ENCODE measurements at places on chromosomes 1 and 21.

DNA sequence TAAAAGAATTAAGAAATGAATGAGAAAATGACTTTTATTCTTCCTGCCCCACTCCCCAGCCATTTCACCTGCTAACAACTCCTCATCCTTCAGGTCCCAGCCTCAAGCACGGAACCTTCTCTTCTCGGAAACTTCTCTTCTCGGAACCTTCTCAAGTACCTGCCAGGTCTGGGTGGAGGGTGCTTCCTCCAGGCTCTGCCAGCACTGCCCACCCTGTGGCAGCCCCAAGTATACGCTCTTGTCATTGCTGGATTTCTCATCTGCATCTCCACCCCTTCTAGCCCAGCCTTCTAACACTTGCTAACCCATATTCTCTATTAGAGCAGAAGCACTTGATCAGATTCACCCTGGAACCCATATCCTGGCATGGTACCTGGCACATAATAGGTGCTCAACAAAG is 3.9 kb upstream of the IFFO2 start:
- peaks cover 10% of the 10 kb centered on the region for H3K4me1 ChIP-seq
- H3K4me3 ChIP-seq: no peak overlapping the region
- no peak overlapping the region for H3K27ac ChIP-seq
- H3K27me3 ChIP-seq: no peaks in the 10 kb centered on the region
- no peaks in the 10 kb centered on the region for H3K36me3 ChIP-seq
- DNase-seq: no peak

DNA sequence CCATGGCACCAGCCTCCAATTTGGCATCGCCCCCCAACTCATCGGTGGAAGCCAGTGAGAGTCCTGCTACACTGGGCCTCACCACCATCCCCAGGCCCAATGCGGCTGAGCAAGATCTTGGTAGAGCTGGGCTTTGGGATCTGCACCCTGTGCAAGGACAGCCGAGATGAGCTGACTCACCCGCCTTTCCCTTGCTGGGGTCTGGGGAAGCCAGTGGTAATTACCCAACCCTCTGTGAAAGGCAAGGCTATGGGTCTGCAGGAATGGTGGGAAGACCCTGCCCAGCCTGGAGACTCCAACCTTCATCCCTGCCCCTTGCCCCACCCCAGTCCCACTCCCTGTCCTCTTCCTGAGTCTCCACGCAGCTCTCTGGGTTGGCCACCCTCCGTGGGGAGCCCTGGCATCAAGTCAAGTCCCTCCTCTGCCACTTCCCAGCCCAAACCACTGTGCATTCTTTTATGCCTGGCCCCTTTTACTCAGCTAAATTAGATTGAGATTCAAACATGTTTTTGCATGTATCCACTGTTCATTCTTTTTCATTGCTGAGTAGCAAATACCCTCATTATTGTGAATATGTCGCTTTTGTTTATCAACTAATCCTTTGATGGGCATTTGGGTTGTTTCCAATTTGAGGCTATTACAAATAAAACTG is 8.8 kb downstream of the SMCP start:
- DNase-seq: no peak
- no peaks in the 10 kb centered on the region for H3K4me1 ChIP-seq
- no peak overlapping the region for H3K4me3 ChIP-seq
- H3K27ac ChIP-seq: no peak overlapping the region

DNA sequence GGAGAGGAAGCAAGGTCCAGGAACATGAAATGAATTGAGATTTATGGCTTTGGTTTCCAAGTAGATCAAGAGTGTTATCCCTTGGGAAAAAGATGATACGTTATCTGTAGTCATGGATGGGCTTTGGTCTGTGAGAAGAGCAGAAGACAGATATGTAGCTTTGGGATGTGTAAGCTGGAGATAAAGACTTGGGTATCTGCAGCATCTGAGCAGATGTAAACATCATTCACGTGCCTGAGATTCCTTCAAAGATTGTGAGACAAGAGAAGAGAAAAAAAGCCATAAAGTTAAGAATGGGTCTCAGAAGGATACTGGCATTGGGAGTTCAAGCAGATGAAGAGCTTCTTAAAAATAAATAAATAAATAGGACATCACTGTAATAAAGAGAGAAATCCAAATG is 217.8 kb downstream of the PTPRC start:
- H3K36me3 ChIP-seq: peaks cover 37% of the 10 kb centered on the region
- DNase-seq: no peak
- H3K27me3 ChIP-seq: no peaks in the 10 kb centered on the region
- no peaks in the 10 kb centered on the region for H3K4me1 ChIP-seq
- H3K4me3 ChIP-seq: no peak overlapping the region
- H3K27ac ChIP-seq: no peak overlapping the region

- peak overlapping the region; percentile 77 for H3K4me3 ChIP-seq
- H3K4me1 ChIP-seq: peaks cover 11% of the 10 kb centered on the region
- no peaks in the 10 kb centered on the region for H3K27me3 ChIP-seq
- peaks cover 27% of the 10 kb centered on the region for H3K36me3 ChIP-seq
- DNase-seq: no peak
Measured at GRCh38 chr1:226063977-226064815, 1.7 kb downstream of the H3-3A start.

Data from astrocyte (in vitro differentiated cells and primary cell).